ENCODE measurements at places on chromosomes 6 and 20. TPM values are rescaled to one million over a fixed set of nuclear protein-coding genes. Genes with fewer than 3 reads are reported as not detected.

WFDC5 gene
- total RNA-seq: not detected

UBE2J1 gene
- 49.3 TPM for total RNA-seq

ADGRB3 gene
- 0.92 TPM for total RNA-seq

OR12D3 gene
- total RNA-seq: not detected

NHLRC1 gene
- 4.5 TPM for total RNA-seq

ENPP5 gene
- 6.6 TPM for total RNA-seq

KCNS1 gene
- 4.3 TPM for total RNA-seq

REM1 gene
- total RNA-seq: not detected

MOG gene
- not detected for total RNA-seq

FNDC1 gene
- 1.3 TPM for total RNA-seq

SCRT2 gene
- total RNA-seq: not detected

SRSF6 gene
- total RNA-seq: 59.4 TPM

ATRN gene
- total RNA-seq: 26.8 TPM

ALDH5A1 gene
- total RNA-seq: 8.4 TPM

RAB5IF gene
- 123 TPM for total RNA-seq

GRCh38 chr6:5424726-5425125 lies 163.4 kb downstream of the FARS2 start:
- DNase-seq: no peak

GRCh38 chr20:64010711-64011237 lies 25.2 kb upstream of the C20orf204 start:
- no peak for DNase-seq

DNA sequence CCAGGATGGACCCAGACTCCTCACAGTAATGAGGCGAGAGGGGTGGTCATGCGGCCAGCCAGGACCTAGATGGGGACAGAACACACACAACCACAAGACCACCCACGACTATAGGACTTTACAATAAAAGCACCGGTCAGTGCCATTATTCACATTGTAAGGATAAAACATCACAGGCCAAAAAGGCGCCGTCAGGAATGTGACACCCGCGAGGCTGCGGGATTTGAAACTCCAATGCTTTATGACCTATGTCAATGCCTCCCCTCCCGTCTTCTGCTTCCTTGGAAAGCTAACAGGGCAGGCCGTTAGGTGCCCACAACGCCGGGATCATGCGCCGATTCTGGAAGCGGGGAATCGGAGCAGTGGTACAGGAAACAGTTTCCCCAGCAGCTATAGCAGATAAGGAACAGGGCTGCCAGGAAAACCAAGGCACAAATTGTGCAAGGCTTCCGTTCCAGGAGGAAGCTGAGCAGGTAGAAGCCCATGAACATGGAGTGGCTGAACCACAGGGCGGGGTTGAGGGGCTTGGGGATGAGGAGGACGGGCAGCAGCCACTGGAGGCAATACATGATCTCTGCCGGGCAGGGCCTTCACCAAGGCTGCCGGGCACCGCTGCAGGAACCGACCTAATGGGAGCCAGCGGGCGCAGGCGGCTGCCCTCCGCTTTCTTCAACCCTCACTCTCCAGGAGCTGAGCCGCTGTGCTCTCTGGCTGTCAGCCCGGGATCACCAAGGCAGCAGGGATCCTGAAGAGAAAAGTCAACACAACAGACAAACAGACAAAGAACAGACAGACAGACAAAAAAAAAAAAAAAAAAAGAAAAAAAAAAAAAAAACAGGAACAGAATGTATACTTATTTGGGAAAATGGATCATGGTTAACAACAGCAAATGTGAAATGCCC lies 2.2 kb upstream of the NNAT start:
- no peak for DNase-seq

- no peak for DNase-seq
These were observed 10.8 kb upstream of the SF3B5 start for GRCh38 chr6:144106206-144106605.

DNA sequence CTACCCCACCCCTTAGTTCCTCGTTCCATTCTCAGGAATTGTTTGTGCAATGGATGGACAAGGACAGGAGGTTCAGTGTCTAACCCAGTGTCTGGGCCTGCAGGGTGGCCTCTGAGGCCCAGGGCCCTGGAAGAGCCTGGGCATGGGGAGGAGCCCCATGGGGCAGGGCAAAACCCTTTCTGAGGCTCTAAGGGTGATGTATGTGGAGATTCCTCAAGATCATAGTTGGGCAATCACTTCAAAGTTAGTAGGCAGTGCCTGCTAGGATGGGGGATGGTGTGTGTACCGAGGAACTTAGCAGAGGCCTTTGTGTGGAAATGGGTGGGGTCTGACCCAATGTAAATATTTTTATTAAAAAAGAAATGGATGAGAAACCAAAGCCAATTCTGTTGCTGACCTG lies 6.7 kb upstream of the C2 start:
- no peak for DNase-seq

- no peak for DNase-seq
These were observed 1.5 kb downstream of the SLC9A8 start for GRCh38 chr20:49814057-49814694.

DNA sequence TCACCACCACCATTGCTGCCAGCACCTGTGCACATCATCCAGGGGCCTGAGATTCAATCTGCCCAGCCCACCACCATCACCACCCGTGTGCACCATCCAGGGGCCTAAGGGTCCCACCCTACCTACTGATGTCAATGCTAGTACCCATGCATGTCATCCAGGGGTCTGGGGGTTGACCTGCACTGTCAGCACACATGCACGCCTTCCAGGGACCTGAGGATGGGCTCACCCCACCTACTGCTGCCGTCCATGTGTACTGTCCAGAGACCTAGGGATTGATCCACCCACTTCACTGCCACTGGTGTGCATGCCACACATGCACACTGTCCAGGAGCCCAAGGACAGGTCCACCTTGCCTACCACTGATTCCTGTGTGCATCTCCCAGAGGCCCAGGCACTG lies 11.9 kb upstream of the OXT start:
- no peak for DNase-seq

DNA sequence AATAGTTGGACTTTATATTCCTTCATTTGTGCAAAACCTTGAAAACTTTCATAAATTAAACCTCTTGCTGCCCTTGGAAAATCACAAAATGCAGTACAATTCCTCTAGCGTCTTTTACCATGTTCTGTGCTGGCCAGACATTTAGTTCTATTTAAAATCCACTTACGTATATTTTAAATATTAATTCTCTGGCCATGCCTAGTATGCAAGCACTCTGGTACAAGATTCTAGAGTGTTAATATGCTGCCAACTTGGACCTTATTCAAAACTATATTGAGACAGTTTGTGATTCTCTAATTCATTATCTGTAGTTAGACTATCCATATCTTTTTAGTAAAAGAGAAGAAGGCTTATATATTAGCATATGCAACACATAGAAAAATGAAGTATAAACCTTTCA lies 328.1 kb downstream of the ARHGAP18 start:
- DNase-seq: no peak

DNA sequence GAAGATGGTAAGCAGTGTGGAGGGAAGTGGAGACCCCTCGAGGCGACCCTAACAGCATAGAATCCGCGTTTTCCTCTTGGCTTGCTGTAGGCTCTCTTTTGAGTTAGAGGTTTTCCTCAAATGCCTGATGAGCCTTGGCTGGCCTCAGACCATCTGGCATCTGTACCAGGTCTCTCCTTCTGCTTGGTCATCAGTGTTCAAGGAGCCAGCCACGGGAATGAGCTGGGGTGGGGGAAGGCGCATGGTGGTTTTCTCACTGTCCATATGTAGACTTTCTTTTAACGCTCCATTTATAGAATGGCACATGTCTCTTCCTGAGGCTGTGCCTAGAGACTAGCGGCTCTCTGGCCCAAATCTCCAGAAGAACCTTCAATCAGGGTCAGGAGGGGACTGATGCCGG lies 8.1 kb upstream of the GUCA1A start:
- DNase-seq: no peak

DNA sequence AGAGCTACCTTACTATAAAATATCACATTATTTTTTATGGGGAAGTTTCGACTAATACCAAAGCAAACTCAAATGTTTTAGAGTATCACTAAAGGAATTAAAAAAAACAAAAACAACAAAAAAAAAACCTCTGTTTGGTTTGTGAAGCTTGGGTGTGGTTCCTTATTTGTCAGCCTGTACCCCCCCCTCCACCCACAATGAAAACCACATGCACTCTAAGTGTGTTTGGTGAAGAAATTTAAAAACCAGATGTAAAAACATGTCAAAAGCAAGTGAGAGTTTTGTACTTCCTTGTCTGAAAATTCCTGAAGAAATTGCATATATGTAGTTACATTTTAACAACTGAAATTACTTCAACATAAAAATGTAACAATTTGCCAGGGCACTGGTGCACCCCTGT lies 3.1 kb downstream of the STK38 start:
- no peak for DNase-seq

GRCh38 chr6:153150752-153151440 lies 19.8 kb upstream of the RGS17 start:
- DNase-seq: peak; percentile 79

DNA sequence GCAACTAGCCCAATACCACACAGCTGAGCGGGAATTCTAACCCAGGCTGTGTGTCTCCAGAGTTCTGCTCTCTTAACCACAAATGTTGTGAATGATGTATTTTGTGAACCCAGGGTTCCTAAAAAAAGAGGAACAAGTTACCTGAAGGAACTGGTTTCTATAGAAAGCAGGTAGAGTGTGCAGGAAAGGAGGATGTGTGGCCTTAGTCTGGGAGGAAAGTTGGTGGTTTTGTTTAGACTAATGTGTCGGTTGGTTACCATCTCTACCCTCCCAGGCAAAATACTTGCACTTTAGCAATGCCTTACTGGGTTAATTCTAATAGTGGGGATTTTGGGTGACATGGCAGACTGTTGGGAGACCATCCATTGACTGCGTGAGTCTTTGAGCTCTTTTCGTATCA lies 143.3 kb downstream of the SCP2D1 start:
- DNase-seq: no peak

GRCh38 chr6:42819803-42820511 lies 38.1 kb downstream of the BICRAL start:
- DNase-seq: no peak

GRCh38 chr20:45044084-45044573 lies 56.8 kb downstream of the KCNS1 start:
- DNase-seq: peak; percentile 42

DNA sequence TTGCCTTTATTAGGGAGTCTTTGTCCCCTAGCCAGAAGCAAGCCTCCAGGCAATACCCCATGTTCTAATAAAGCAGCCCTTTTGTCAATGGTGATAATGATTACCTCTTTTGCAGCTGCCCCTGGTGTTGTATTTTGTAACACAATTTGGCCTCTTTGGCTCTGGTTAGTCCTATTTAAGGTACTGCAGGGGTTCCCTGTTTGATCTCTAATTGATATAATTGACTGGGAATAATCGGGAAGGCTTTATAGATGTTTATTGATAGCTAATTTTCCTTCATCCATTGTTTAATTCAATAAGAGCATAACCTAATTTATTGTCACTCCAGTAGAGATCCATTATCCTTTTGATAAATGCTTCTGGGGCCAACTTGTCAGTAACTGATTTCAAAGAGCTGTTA lies 537.2 kb downstream of the PKHD1 start:
- no peak for DNase-seq

- DNase-seq: no peak
These were observed 80.2 kb downstream of the AFDN start for GRCh38 chr6:167906899-167907298.

DNA sequence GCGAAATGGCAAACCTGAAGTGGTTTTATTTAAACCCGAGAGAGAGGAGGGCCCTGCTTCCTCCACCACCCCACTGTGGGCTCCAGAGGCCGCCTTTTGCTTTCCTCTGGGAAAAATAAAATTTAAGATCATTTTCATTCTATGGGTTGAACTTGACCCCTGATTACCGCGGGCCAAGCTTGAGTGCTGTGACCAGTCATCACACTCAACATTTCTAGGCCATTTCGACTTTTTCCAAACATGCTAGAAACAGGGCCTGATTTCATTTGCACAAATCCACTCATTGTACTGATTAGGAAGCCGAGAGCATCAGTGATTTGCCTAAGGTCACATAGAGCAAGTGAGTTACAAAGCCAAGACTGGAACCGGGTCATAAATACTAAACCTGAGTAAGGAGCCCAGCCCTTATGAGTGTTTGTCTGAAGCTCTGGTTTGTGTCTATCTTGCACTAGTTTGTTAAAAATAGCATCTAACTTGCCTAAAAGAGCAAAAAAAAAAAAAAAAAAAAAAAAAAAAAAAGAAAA lies 179.7 kb downstream of the DLL1 start:
- no peak for DNase-seq

DNA sequence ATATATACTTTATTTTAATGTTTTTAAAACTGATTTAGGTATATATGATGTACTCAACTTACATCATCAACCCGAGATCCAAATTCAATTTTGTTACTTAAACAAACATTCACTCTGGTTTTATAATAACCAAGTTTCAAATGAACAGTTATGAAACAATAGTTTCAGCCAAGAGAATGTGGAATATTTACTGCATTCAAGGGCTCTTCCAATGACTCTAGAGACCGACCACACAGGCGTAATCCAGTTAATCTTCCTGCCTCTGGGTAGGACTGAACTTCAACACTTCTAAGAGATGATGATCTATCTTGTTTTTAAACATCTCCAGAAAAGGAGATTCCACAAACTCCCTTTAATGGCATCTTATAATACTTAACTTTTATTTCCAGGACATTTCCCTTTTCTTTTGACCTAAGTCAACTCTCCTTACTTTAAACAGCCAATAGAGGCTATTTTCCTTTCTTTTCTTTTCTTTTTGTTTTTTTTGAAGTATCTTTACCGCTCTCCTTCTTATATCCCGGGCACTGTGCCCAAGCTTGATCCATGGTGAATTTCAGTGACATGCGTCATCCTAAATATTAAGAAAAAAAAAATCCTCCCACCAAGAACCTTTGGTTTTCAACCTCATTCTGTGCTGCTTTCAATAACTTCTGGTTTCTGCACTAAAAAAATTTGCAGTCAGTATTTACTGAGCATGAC lies 110.1 kb downstream of the KIF13A start:
- no peak for DNase-seq

DNA sequence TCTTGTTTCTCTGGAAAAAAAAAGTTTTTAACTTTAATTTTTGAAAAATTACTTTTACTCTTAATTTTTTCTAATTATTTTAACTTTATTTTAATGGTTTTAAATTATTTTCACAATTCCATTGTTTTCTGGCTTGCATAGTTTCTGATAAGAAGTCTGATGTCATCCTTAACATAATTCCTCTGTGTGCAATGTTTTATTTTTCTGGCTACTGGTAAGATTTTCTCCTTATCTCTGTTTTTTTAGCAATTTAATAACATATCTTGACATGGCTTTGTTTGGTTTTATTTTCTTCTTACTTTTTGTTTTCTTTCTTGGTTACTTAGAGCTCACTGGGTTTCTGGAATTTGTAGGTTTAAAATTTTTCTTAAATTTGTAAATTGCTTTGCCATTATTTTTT lies 114.8 kb downstream of the TBXT start:
- DNase-seq: no peak

- no peak for DNase-seq
These were observed 70.0 kb upstream of the SHLD1 start for GRCh38 chr20:5680192-5680591.

DNA sequence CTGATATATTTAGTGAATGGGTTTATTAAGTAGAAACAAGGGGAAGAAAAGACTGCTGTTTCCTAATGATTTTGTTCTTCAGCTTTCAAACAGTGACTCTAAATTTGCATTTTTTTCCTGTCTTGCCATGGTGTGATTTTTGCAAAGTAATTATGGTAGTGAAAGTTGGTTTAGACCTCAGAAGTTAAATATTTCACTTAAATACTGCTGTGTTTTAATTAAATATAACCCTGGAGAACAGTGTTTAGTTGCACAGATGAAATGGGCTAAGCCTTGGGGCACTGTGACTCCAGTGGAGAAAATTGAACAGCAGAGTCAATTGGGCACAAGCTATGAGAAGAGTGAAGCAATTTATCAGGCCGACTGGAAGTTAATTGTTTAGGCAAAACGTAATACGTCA lies 111.1 kb upstream of the MCHR2 start:
- no peak for DNase-seq

GRCh38 chr20:25514747-25515340 lies 70.5 kb downstream of the NINL start:
- no peak for DNase-seq

All from kidney epithelial cell (primary cell).